ENCODE measurements at places on chromosomes 1 and 21.
A peak's percentile ranks its signal among the peaks of the same experiment; 100 is the strongest.

DNA sequence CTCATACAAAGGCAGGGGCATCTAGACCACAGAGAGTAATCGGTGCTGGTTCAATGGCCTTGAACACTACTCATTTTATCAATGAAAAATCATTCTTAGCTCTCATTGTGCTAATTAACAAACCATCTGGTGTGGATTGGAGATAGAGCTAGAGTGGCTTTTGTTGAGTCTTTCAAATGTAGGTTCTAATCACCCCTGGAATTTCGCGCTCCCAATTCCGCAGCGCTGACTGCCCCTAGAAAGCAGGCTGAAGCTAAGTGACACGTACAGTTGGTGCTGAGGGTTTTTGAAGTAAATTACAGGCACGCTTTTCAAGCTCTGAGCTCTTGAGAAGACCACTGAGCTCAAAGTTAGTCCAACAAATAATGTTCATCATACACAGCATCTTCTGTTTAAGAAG, 31.2 kb upstream of the CA6 start:
- DNase-seq: no peak

DNA sequence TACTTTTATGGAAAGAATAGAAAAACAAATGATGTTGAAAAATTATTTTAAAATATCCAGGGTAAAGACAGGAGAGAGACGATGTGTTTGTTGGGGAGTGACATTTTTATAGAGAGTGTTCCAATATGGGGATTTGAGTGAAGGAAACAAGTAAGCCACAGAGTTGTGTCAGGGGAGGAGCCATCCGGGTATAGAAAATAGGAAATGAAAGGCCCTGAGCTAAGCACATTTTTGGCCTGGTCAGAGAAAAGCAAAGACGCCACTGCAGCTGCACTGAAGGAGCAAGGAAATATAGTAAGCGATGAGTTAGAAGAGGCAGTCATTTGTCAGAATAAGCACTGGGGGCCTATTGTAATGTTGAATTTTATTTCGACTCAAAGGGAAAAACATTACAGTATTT, 107.3 kb upstream of the ADGRL4 start:
- DNase-seq: no peak

DNA sequence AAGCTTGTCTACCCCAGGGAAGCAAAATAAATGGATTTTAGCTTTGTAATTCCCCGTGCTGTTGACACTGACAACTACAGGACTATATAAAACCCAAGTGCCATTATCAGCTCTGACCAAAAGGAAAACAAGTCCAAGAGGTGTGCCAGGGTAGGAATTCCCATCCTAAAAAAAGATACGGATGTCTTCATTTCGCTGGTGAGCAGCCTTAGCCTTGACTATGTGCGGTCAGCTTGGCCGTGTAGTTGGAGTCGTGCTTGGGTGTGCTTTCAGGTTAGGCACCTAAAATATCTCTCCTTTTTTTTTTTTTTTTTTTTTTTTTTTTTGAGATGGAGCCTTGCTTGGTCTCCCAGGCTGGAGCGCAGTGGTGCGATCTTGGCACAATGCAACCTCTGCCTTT, 28.9 kb upstream of the ACTN2 start:
- no peak for DNase-seq

- DNase-seq: no peak
Observed at GRCh38 chr1:228875741-228876140, 140.5 kb downstream of the RHOU start.

DNA sequence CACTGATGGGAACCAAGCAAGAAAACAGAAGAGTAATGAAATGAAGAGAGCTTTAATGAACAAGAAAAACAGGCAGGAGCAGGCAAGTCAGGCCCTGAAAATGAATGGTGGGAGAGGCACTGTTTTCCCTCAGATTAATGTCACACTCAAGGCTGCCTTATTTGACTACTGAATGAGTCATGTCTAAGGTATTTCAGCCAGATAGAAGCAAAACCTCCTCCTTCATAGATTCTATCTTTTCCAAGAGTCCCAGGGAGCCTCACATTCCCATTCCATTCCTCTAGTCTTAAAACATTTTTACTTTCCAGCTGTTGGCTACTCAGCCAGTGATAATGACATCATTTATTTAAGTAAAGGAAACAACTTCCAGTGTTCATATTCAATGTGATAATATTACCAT, 228.4 kb upstream of the NRIP1 start:
- no peak for DNase-seq

- DNase-seq: peak; percentile 17
Observed at GRCh38 chr1:220906561-220907334, 27.5 kb downstream of the HLX start.

GRCh38 chr1:62295921-62296491, 23.2 kb downstream of the KANK4 start:
- DNase-seq: peak; percentile 89

DNA sequence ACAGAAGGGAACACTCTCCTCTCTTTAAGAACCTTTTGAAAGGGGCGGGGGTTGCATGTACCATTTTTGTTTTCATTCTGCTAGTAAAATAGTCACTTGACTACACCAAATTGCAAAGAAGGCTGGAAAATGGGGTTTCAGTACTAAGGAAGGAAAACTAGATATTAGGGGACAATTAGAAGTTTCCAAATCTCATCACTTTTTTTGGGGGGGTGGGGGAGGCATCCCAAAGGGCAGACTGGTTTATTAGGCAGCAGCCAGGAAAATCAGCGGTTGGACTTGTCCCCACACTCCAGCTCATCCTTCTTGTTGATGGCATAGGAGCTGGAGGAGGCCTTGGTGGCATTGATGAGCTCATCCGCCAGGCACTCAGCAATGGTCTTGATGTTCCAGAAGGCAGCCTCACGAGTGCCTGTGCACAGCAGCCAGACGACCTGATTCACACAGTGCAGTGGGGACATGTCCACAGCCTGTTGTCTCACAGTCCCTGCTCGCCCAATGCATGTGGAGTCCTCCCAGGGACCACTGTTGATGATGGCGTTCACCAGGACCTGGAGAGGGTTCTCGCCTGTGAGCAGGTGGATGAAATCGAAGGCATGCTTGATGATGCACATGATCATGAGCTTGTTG, 1.7 kb upstream of the TMEM50B start:
- no peak for DNase-seq
